Nucleus accumbens (tissue), 56 donors: ENCODE measurements at places on chromosomes 4 and X.
A peak's percentile ranks its signal among the peaks of the same experiment; 100 is the strongest.

GRCh38 chrX:28312259-28312658 is 275.0 kb upstream of the IL1RAPL1 start:
- DNase-seq, result no peak

GRCh38 chrX:45669715-45670340 is 469.2 kb upstream of the DIPK2B start:
- no peak for DNase-seq

DNA sequence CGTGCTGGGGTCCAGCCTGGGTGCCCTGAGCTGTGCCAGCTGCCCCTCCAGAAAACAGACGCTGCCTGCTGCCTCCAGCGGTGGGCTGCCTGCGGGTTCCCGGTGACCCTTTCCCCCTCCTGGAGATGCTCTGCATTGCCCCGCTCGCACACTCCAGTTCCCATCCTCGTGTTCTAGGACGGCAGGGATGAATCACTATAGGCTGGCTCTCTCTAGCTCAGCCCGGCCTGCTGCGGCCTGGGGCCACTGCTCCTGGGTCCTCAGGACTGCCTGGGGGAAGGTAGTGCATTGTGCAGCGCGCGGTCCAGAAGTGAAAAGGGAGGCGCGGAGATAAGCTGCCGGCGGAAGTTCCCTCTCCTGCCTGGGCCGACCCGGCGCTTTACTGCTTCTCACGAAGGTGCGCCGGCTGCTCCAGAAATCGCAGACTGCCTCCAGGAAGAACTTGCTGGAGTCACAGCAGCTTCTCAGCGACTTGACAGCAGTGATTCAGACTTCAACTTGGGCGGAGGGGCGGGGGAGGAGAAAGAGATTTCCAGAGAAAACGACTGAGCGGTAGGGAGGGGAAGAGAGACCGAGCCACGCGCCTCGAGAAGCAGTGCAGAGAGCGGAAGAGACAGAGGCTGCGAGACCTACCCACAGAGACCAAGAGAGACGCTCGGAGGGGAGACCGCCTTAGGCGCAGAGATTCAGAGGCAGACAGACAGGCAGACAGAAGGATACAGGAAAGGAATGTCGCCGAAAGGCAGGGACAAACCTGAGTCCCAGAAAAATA is 6.7 kb upstream of the MSX1 start:
- DNase-seq, result peak; percentile 82

GRCh38 chr4:80841587-80842281 is 188.8 kb upstream of the BMP3 start:
- DNase-seq, result no peak

GRCh38 chr4:39855909-39856512 is 121.7 kb downstream of the PDS5A start:
- no peak for DNase-seq

- DNase-seq, result no peak
These were observed 9.3 kb downstream of the TMEM144 start for GRCh38 chr4:158219623-158220022.

- no peak for DNase-seq
These were observed 223.0 kb downstream of the GRIA2 start for GRCh38 chr4:157443537-157443936.

- DNase-seq, result peak; percentile 31
These were observed at the start of gene NAA10 for GRCh38 chrX:153934762-153935325. Gene NAA10, minus strand, starts transcription at chrX:153935037. Its CDS starts 133 bp downstream, at chrX:153934904.

GRCh38 chr4:88985088-88985773 is 71.8 kb downstream of the FAM13A start:
- DNase-seq, result no peak

- DNase-seq, result no peak
These were observed 1622.4 kb upstream of the PCDH10 start for GRCh38 chr4:131526686-131527085.

DNA sequence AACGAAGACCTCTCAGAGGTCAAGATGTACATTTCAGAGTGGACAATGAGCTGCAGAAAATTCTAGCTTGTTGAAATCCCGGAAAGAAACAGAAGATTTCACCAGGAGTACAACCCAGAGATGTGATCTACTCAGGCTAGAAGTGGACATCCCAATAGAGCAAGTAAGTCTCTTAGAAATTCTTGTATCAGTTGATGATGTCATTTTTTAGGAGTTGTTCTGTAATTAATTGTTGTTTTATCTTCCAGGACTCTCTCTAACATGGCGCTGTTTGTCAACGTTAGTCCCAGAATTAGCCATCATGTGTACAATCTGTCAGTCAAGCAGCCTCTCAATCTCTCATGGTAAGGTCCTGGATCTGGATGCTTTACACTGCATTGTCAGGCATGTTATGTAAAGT is 174.4 kb downstream of the GRIA3 start:
- DNase-seq, result no peak

- DNase-seq, result no peak
These were observed 952 bp downstream of the ANOS1 start for GRCh38 chrX:8730812-8731558.

DNA sequence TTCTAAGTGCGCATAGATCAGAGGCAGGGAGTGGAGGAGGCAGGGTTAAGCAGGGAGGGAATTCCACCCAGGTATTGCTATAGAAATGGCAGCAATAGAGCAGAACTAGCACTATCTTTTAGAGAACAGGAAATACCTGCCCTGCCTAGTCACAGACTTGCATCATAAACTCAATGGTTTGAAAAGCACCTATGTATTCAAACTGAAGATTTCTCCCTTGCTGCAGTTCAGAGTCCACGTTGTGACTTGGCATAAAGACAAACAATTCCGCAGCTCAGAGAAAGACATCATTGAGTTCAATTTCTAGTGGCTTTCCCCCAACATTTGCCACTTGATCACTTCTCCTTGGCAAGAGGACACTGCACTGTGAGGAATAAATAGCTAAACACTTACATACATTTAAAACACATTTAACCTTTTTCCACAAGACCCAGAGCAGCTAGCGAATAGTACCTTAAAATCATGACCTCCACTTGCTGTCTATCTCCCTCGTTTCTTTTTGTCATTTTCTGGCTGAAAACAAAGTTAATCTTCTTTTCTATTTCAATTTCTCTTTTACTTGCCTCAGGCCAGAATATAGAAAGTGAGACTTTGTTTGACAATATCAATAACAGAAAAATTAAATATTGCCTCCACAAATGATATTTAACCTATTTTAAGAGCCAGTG is 42.4 kb downstream of the SLC7A11 start:
- no peak for DNase-seq

GRCh38 chrX:119477812-119478232 is 9.6 kb downstream of the SLC25A5 start:
- no peak for DNase-seq

- no peak for DNase-seq
These were observed 62.2 kb downstream of the ANXA3 start for GRCh38 chr4:78613522-78614321.

DNA sequence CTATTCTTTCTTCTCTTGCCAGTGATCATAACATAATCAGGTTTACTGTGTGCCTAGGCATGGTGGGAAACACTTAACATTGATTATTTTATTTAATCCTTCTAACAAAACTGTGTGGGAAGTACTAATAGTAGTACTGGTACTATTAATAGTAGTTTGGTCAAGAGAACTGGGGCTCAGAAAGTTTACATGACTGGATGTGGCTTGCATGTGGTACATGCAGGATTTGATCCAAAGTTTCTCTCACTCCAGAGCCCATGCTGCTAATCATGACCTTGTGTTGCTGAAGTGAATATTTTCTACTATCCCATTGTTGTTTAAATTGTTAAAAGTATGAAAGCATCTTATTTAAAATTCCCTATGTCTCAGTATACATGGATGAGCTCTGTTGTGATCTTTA is 78.4 kb downstream of the TMEM164 start:
- DNase-seq, result no peak

GRCh38 chr4:1715002-1715758 is 3.1 kb upstream of the SLBP start:
- DNase-seq, result no peak

- no peak for DNase-seq
These were observed 202.3 kb upstream of the RASGEF1B start for GRCh38 chr4:81673961-81674360.

GRCh38 chrX:21683941-21684340 is 25.8 kb upstream of the KLHL34 start:
- no peak for DNase-seq

DNA sequence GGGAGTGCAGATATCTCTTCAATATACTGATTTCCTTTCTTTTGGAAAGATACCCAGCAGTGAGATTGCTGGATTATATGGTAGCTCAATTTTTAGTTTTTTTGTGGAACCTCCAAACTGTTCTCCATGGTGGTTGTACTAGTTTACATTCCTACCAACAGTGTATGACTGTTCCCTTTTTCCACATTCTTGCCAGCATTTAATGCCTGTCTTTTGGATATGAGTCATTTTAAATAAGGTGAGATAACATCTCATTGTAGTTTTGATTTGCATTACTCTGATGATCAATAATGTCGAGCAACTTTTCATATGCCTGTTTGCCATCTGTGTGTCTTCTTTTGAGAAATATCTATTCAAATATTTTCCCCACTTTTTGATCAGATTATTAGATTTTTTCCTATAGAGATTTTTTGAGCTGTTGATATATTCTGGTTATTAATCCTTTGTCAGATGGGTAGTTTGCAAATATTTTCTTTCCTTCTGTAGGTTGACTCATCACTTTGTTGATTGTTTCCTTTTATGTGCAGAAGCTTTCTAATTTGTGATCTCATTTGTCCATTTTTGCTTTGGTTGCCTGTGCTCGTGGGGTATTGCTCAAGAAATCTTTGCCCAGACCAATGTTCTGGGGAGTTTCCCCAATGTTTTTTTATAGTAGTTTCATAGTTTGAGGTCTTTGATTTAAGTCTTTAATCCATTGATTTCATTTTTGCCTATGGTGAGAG is 552.7 kb downstream of the ZNF674 start:
- no peak for DNase-seq

DNA sequence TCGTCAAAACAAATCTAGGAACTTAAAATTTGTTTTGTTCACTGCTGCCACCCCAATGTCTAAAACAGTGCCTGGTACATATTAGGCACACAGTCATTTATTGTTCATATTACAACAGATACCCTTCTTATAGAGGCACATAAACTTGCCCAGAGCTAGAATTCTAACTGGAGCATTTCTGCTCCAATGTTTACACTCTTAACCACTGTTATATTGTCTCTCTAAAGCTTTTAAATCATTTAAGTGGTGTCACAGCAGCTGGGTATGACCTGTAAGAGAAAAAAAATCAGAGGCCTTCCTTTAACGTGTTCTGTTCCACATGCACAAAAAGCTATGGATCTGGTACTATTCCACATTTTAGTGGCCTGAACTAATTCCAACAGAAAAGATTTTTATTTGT is 3.0 kb downstream of the UBE2D3 start:
- no peak for DNase-seq

- no peak for DNase-seq
These were observed 601.4 kb upstream of the AADAT start for GRCh38 chr4:170691168-170691567.

DNA sequence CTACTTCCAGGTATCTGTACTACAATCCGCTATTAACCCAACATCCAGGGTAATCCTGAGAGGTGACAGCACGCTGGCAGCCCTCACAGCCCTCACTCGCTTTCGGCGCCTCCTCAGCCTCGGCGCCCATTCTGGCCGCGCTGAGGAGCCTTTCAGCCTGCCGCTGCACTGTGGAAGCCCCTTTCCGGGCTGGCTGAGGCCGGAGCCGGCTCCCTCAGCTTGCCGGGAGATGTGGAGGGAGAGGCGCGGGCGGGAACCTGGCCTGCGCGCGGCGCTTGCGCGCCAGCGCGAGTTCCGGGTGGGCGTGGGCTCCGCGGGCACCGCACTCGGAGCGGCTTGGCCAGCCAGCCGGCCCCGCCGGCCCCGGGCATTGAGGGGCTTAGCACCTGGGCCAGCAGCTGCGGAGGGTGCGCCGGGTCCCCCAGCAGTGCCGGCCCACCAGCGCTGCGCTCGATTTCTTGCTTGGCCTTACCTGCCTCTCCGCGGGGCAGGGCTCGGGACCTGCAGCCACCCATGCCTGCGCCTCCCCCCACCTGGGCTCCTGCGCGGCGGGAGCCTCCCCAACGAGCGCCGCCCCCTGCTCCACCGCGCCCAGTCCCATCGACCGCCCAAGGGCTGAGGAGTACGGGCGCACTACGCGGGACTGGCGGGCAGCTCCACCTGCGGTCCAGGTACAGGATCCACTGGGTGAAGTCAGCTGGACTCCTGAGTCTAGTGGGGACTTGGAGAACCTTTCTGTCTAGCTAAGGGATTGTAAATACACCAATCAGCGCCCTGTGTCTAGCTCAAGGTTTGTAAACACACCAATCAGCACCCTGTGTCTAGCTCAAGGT is 87.3 kb downstream of the PRSS12 start:
- DNase-seq, result no peak

- DNase-seq, result no peak
These were observed 27.5 kb downstream of the ZFYVE28 start for GRCh38 chr4:2390784-2391421.

- no peak for DNase-seq
These were observed 21.0 kb downstream of the ATP2B3 start for GRCh38 chrX:153538424-153538823.

DNA sequence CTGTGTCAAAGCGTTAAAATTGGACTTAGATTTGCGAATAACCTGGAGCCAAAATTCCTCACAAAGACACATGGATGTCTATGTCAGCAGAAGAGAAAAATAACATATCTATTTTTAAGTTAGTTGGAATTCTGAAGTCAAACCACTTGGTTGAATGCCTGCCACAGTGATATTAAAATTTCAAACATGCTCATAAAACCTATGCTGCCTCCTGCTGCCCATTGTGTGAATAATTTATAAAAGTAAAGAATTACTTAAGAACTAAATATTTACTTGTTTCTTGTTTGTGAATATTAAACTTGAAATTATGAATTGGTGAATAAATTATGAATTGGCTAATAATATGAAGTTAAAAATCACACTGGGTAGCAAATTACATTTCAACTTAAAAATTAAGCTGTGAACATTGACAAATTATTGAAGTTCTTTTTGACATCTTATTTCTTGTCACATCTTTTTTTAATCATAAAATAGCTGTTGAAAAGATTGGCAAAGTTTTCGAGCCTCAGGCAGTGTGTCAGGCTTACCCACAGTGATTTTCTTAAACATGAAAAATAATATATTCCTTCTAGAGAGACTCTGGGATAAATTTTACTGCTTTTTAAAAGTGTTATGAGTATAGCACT is 35.4 kb downstream of the FABP2 start:
- no peak for DNase-seq

- no peak for DNase-seq
These were observed 71.9 kb downstream of the NAA11 start for GRCh38 chr4:79253924-79254323.

- no peak for DNase-seq
These were observed 87.7 kb downstream of the ARX start for GRCh38 chrX:24928114-24928513.

DNA sequence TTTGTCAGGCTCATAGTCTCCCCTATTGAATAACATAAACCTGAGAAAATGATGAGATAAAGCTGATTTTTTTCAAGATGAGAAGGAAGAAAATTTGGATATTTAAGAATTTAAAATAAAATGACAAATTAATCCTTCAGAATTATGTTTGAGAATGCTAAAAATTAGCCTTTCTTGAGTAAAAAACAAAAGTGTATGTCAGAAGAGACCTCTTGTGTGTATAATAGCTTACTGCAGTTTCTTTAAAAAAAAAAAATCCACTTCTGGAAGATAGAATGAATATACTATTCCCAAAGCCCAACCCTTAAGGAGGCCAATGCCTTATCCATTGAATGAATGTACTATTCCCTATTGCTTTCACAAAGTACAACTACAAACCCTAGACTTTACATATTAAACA is 281.8 kb downstream of the RAPGEF2 start:
- DNase-seq, result no peak

- no peak for DNase-seq
These were observed 520 bp downstream of the ACOX3 start for GRCh38 chr4:8439914-8440491.

- DNase-seq, result no peak
These were observed 394.5 kb downstream of the KCNIP4 start for GRCh38 chr4:21554066-21554465.
